Stimulated activated CD8-positive, alpha-beta memory T cell treated with anti-CD3 and anti-CD28 coated beads, Interleukin-12 subunit alpha, Interleukin-12 subunit beta, amount 100 ng/mL, for 1 hour (primary cell): ENCODE measurements at places on chromosomes 16 and 17.

- no peak for DNase-seq
Observed at GRCh38 chr17:36532435-36532975, 2.2 kb downstream of the MYO19 start.

- DNase-seq = no peak
Observed at GRCh38 chr16:27859020-27859419, 204.5 kb downstream of the GSG1L start.

DNA sequence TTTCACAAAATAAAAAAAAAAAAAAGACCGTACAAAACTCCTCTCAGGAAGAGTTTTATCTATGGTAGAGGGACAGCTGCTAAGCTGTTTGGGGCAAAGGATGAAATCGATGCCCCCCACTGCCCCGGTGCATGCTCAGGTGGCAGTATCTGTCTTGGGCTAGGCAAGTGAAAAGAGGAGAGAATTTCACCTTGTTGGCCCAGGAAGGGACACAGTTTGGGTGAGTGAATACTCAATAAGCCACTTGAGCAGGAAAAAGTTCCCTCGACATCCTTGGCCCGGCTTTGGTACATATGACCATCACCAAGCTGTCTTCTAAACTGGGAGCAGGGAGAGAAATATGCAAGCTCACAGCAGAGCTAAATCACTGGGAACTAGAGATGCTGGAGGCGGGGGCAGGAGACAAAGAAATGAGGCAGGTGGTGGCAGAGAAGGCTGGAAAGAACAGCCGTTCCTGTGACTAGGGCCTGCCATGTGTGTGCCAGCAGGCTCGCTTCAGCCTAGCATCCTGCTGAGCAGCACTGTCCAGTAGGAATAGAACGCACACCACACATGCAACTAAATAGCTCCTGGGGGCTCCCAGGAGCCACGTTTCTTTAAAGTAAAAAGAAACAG, 8.2 kb upstream of the EIF1 start:
- no peak for DNase-seq

DNA sequence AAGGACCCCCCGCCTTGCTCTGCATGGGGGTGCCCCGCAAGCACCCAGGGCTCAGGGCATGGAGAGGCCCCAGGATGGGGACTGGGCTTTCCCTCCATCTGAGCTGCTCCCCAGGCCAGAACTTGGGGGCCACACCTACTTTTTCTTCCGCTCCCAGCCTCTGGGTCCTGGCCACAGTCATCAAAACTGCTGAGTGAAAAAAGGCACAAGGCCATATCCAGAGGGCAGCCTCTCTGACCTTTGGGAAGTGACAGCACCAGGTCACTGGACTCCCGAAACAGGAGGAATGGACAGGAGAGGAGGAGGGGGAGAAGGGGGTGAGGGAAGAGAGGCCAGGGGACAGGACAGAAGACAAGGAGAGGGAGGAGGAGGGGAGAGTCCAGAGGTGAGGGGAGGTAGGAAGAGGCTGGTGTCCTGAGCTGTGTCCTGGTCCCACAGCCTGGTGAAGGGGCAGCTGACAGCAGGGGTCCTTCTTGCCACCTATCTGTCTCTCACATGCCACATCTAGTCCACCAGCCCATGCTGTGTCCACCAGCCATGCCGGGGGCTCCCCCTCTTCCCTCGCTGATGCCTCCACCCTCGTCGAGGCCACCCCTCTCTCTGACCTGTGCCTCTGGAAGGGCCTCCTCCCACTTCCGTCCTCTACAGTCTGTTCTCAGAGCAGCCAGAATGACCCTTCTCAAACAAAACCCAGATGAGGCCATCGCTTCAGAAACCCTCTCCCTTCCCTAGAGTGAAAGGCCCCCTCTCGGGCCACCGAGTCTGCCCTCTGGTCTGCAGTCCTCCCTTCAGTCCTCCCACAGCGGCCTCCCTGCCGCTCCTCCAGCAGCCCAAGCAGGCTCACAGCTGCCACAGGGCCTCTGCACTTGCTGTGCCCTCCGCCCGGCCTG, 73.9 kb upstream of the TOB1 start:
- no peak for DNase-seq

DNA sequence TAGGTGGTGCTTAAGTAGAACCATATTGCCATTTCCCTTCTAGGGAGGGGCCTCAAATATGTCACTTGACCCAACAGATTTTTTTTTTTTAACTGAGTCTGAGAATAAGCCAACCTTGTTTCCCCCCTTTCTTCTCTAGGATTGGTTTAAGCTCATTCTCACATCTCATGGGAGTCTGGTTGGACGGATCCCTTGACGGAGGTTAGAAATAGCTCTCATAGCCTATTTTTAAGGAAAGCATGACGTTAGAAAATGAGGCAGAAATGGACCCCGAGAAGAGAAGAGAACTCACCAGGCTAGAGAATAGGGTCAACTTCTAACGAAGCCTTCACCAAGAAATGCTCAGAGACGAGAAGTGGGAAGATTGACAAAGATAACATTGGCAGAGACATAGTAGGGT, 95.1 kb upstream of the ZFHX3 start:
- DNase-seq = no peak

DNA sequence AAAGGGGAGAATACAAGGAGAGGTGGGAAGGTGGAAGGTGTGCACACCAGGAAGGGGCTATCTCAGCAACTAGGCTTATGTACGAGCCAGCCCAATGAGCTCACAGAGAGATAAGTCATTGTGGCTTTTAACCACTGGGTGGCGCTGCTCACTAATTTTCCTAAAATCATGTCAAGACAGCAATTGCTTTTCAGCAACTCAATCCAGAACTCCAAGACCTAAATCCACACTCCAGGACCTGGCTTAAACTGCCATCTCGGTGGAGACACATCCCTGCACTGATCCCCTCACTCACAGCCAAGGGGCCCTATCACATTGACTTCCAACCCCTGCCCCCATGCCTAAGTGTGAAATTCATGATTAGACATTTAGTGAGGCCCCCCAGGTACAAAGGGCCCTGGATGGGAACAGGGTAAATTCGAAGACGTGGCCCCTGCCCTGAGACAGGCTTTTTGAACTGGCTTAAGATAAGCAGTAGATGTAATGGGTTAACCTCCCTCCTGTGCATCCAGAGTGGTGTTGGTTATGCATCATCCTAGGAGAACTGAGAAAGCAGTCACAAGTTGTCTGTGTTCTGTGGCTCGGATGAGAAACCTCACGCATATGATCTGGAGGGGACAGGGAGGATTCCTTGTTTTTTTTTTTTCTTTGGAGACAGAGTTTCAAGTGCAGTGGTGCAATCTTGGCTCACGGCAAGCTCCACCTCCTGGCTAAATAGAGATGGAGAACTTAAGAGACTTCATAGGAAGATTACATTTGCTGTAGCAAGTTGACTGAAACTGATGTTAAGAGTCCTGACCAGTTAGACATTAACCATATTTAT, 11.5 kb downstream of the CCL16 start:
- peak; percentile 66 for DNase-seq

DNA sequence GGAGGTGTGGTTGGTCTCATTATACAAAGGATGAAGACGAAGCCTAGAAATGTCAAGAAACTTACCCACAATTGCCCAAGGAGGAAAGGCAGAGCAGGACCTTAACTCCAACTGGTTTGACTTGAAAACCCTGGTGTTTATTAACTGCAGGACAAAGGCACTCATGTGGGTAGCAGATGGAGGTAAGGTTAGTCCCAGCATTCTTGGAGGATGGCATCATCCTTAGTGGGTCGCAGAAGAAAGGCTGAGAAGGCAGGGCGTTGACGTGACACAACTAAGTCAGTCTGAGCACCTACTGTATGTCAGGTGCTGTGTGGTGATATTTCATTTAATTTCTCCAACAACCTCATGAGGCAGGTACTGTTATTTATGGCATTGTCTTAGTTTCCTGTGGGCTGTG, 101.3 kb downstream of the HAPSTR1 start:
- no peak for DNase-seq

GRCh38 chr17:79109584-79109983, 35.0 kb downstream of the ENGASE start:
- no peak for DNase-seq

GRCh38 chr17:38434178-38434665, 6.0 kb downstream of the ARHGAP23 start:
- no peak for DNase-seq

- DNase-seq = peak; percentile 24
Observed at GRCh38 chr17:58447039-58447975, 30.0 kb upstream of the RNF43 start.

GRCh38 chr16:26015776-26016175, 324.0 kb downstream of the HS3ST4 start:
- no peak for DNase-seq

DNA sequence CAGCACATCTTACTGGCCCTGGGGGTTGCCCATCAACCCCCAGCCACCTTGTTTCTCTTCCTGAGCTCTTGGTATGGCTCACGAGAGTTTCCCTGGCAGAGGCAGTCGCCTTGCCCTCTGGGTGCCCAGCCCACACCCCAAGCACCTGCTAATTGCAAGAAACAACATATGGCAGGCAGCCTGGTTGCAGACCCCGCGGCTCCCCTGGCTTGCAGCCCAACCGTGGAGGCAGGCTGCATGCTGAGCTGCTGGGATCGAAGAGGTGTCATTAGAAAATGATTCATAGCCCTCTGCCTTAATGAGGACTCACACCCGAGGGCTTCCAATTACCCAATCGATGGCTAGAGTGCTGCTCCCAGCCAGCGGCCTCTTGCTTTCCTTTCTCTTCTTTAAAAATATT, 115.7 kb downstream of the TMEM114 start:
- no peak for DNase-seq

DNA sequence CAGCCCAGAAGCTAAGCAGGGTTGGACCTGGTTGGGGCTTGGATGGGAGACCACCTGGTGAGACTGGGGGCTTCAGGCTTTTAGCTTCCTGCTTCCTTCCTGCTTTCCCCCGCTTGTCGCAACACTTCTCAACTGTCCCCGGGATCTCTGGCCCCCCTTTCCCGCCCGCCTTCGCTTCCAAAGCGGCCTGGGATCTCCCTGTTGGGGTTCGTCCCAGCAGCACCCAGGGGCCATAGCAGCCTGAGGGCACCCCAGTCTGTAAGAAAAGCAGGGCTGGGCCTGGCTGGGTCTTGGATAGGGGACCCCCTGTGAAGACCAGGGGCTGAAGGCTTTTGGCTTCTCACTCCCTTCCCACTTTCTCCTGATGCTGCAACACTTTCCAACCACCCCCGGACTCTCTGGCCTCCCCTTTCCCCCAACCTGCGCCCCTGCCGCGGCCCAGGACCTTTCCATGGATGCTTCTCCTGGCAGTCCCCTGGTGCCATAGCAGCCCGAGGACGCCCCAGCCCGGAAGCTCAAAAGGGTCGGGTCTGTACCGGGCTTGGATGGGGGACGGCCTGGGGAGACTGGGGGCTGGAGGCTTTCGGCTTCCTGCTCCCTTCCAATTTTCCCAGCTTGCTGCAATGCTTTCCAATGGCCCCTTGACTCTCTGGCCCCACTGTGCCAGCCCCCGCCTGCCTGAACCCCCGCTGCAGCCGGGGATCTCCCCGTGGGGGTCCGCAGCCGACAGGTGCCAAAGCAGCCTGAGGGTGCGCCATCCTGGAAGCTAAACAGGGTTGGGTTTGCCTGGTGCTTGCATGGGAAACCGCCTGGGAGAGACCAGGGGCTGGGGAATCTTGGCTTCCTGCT, 2276.2 kb downstream of the TP53TG3F start:
- DNase-seq = no peak

GRCh38 chr16:88700636-88701482, 5.3 kb downstream of the RNF166 start:
- peak; percentile 93 for DNase-seq
